ENCODE measurements at places on chromosomes 2 and 18.
A peak's percentile ranks its signal among the peaks of the same experiment; 100 is the strongest.

DNA sequence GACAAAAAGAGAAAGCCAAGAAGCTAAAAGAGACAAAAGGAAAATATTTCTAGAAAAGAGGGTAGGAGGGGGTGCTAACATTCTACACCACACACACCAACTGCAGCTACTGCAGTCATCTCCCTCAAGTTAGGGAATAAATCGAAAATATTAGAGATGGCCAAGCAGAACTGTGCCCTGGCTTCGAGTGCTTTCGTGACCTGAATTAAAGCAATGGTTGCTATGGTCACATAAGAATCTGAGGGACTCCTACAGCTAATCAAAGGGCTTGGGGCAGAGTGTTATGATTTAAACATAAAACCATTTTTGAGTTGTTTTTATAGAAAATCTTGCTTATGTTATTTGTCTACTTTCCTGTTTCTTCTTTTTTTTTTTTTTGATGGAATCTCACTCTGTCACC lies 159.6 kb upstream of the HNRNPA3 start:
- no peak for DNase-seq

GRCh38 chr2:43020990-43021669 lies 205.3 kb downstream of the ZFP36L2 start:
- DNase-seq, result no peak

GRCh38 chr2:72144632-72145288 lies 2.9 kb downstream of the CYP26B1 start:
- DNase-seq, result peak; percentile 36

DNA sequence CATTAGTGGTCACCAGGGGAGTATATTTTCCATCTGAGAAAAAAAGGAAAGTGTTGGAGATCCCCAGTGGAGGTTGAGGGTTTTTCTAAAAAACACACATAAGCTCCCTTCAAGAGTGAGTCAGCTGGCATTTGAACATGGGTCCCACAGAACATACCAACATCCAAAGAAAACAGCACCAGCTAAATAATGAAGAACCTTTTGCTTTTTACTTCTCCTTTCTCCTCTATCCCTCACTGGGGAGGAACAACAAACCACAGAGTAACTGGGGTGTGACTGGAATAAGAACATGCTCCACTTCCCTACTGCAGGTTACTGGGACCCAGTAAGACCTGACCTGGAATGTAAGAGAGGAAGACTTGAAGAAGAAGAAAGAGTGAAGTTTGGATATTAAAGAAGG lies 56.5 kb upstream of the RAPH1 start:
- no peak for DNase-seq

DNA sequence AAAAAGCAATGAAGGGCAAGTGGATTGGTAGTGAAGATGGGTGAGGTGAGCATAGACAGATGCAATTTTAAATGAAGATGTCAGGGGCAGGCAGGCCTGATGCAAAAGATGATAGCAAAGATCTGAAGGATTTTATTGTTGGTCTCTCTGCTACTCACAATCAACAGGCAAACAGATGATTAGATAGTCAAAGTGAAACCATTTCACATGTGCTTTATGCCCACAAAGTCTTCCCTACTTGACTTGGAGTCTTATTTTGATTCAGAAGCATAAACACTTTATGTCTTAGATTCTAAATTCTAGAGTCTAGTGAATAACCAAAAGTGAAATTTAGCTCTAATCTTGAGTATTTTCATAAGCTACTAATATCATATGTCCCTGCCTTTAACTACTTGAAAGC lies 153.8 kb upstream of the HNRNPA3 start:
- no peak for DNase-seq

GRCh38 chr2:96198921-96199320 lies 9.7 kb downstream of the STARD7 start:
- no peak for DNase-seq

DNA sequence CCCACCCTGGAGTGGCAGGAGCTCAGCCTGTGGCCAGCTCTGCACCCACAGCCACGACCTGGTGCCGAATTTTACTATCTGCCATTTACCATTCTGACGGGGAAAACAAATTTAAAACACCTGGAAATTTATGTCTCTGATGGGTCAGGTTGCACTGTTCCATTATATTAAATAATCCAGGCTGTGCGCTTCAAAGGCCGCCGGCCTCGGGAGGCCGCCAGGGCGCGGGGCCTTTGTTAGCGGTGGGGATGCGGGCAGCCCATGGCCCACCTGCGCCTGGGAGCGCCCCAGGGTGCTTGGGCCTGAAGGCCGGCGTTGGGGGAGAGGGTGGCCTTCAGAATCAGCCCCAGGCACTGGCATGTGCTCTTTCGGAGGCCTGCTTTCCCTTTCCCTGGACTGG lies 276.9 kb downstream of the SRBD1 start:
- DNase-seq, result no peak

GRCh38 chr2:186130748-186131641 lies 355.1 kb upstream of the ZC3H15 start:
- DNase-seq, result no peak

GRCh38 chr2:194819367-194819766 lies 837.7 kb upstream of the SLC39A10 start:
- no peak for DNase-seq

- DNase-seq, result no peak
These were observed 60.0 kb downstream of the SDC1 start for GRCh38 chr2:20164734-20165478.

DNA sequence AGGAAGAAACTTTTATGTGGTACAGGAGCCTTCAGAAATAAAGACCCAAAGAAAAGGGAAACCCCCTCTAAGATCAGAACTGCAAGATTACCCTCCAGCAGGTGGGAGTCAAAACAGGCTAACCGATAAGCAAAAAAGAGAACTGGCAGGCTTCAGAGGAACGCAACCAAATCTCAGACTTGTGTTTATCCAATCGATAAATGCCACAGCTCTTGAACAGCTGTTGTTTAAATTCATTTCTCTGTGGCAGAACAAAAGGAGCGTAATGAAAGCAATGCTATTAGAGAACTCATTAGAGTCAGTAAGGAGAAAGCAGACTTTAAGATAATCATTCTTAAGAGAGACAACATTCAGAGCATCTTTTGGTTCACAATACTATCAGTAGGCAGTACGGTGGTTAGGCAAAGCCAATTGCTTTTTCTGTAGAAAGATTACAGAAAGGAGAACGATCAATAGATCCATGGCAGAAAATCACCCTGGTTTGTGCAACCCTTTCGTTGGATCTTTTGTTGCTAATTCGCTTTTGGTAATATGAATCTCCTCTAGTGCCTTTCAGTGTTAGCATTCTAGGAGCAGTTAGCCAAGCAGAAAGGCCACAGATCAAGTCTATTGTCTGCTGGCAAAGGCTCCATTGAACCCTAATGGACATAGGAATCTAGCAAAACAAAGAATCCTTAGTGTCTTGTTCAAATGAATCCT lies 476.4 kb upstream of the CHST9 start:
- DNase-seq, result no peak

GRCh38 chr2:176514805-176515500 lies 245.7 kb downstream of the MTX2 start:
- peak; percentile 2 for DNase-seq

- DNase-seq, result no peak
These were observed 219.3 kb downstream of the TTC32 start for GRCh38 chr2:19682493-19682892.

DNA sequence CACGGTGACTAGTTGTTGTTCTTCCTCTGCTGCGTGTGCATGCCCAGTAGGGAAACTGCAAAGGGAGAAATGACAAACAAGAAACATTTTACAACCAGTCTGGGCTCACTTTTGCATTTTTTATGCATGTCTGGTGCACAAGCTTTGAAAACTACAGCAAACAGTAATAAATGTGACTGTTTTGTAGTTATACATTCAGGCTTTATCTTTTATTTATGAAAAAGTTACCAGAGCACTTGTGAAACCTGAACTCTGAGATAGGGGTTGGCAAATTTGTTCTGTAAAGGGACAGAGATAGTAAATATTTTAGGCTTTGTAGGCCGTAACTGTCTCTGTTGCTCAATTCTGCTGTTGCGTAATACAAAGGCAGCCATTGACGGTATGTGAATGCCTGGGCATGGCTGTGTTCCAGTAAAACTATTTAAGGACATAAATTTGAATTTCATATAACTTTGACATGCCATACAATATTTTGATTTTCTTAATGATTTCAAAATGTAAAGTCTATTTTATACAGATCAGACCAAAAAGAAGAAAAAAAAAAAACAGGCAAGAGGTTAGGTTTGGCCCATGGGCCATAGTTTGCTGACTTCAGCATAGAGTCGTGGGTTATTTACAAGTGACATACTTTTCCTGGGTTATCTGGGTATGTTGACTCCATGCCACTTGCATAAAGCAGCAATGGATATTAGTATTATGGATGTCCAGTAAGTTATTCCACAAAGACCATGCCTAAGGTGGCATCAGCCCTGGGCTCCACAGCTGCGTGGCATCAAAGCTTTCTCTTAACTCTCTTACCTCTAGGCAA lies 53.6 kb upstream of the EML6 start:
- no peak for DNase-seq

GRCh38 chr2:43676322-43677050 lies at the start of gene C1GALT1C1L:
Gene C1GALT1C1L (minus strand): TSS chr2:43676429. CDS start chr2:43676322, 107 bp downstream.
- DNase-seq, result peak; percentile 33

- DNase-seq, result no peak
These were observed 183.2 kb upstream of the SIX2 start for GRCh38 chr2:45192481-45192880.

DNA sequence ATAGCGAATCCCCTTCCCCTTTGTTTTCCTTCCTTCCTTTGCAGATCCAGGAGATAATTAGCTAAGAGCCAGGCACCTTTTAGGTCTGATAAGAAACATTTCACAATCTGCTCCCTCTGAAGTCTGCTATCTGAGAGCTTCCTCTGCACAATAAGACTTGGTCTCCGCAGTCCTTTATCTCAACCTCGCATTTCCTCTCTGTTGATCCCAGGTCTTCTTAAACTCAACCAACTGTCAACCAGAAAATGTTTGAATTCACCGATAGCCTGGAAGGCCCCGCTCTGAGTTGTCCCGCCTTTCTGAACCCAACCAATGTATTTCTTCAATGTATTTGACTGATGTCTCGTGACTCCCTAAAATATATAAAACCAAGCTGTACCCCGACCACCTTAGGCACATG lies 78.4 kb upstream of the CTDP1 start:
- DNase-seq, result no peak

GRCh38 chr2:152173831-152174230 lies 1.7 kb downstream of the STAM2 start:
- DNase-seq, result no peak

DNA sequence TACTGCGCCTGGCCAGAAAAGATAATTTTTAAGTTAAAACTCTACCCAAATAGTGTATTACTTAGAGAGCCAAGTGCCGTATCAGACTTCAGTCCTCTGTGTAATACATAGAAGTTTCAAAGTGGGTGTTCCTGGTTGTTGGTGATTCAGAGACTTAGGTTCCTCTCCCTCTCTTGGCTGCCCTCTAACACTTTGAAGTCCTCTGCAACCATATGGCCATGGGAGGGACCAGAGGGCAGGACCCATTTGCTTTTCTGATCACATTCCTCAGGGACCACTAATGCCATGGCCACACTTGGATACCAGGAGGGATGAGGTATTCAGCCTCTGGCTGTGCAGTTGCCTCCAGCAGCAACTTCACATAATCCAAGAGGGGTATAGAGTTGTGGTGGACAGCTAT lies 131.5 kb downstream of the CAPN13 start:
- DNase-seq, result no peak

DNA sequence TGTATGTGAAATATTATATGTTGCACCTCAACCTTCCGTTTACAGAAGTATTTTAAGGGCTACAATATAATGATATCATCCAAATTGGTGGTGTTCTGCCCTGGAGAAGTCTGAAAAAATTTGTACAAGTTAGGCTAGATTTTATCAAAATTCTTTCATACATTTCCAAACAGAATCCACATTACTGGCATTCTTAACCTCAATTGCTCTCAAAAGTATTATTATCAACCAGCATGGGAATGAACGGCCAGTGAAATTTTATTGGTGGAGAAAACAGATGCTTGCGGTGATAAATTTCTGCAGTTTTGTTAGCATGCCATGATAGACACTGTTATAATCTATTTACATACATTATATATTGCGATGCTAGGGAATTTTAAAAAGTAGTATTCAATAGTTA lies 88.3 kb upstream of the TFPI start:
- peak; percentile 52 for DNase-seq

- DNase-seq, result no peak
These were observed 407.8 kb downstream of the CDH2 start for GRCh38 chr18:27769152-27769551.

Measured in T47D (cell line).